ENCODE measurements at places on chromosomes 7 and 10.

DNA sequence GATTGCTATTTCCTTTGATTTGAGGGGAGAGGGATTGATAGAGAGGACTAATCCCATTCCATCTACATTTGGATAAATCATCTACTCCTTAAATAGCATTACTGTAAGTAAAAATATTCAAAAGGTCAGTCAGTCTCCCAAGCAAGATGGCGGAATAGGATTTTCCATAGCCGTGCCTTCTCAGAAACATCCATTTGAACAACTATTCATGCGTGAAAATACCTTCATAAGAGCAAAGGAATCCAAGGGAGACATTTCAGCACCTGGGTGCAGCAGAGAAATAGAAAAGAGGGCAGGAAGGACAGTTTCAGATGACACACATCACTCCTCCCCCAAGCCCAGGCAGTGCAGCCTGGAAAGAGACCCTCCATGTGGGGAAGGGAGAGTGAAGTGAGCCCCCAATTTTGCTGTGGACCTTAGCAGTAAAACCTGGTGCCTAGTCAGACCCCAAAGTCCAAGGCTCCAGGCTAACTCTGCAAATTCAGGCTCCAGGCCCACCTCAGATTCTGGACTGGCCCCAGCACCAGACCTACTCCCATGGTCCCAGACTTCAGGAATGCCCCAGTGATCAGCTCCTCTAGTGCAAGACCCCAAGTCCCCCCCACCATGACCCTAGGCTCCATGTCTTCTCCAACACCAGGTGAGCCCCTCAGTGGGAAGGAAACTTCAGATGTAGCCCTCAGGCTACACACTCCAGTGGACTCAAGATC lies 104.3 kb upstream of the LANCL2 start:
- no peak for DNase-seq

GRCh38 chr7:12456506-12456905 lies 52.8 kb upstream of the VWDE start:
- DNase-seq = no peak

DNA sequence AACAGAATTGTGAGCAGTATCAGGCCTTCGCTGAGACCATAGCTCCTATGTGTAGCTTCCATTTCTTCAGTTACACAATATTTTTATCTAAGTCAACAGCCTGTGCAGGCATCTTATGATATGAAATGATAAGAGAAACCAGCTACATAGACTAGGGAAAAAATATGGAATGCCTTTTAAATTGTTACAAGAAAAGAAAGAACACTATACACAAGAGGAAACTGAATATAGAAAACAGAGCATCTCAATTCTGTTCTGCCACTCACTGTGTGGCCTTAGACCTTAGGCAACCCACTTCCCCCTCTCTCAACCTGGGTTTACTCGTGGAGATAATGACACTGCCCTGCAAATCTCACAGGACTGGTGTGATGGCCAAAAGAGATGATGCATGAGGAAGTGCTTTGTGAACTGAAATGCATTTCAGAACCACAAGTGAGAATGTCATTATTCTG lies 132.9 kb downstream of the LRRN3 start:
- no peak for DNase-seq

DNA sequence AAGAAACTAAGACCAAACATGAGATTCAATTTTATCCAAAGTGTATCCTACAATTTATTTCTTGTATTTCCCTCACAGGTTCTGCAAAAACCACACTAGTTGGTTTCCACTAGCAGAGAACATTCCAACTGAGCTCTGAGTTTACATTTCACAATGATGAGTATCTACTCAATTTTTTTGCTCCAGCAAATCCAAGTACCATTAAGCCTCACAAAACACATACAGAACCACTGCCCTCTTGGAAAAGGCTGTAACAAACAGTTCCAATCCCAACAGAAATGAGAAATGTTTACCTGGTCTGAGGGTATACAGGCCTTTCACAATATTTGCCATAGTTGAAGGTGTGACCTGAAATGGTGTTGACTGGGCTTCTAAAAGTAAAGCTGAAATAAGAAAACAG lies 59.9 kb downstream of the CACUL1 start:
- DNase-seq = no peak

GRCh38 chr10:129258283-129258923 lies 208.6 kb upstream of the MGMT start:
- no peak for DNase-seq

- no peak for DNase-seq
These were observed 27.1 kb upstream of the CC2D2B start for GRCh38 chr10:95880704-95881103.

- DNase-seq = no peak
These were observed 414.7 kb upstream of the GHITM start for GRCh38 chr10:83724471-83725241.

- DNase-seq = no peak
These were observed 568.5 kb downstream of the CALN1 start for GRCh38 chr7:71843676-71844075.

DNA sequence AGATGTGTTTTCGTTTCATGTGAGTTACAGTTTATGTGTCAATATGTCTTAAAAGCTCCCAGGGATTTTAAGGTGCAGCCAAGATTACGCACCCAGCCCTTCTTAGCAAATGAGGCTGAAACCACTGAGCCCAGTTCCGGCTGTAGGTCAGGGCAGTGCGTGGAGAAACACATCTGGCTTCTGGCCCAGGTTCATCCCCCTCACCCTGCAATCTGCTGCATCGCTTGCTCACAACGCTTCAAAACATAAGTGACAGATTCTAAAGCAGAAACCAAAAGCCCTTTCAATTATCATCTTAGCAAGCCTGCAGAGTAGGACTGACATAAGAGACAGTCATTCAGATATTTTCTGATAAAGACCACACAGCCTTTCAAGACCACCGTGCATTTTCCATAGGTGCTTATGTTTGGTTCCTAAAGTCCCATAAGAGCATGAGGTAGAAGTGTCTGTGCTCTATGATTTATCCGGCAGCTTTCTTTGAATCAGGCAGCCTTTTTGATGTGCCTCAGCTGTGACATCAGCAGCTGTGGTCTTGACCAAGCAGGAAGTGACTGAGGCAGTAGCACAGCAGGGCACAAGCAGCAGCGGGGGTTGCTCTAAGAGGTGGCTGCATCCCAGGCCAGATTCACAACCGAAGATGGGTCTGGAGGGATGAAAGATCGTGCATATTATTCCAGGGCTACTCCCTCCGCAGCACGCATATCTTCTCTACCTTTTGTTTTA lies 72.1 kb upstream of the LYZL2 start:
- DNase-seq = no peak

GRCh38 chr7:45098983-45099839 lies 10.4 kb upstream of the NACAD start:
- DNase-seq = no peak

GRCh38 chr10:118563373-118563890 lies 32.0 kb downstream of the PRLHR start:
- DNase-seq = no peak

DNA sequence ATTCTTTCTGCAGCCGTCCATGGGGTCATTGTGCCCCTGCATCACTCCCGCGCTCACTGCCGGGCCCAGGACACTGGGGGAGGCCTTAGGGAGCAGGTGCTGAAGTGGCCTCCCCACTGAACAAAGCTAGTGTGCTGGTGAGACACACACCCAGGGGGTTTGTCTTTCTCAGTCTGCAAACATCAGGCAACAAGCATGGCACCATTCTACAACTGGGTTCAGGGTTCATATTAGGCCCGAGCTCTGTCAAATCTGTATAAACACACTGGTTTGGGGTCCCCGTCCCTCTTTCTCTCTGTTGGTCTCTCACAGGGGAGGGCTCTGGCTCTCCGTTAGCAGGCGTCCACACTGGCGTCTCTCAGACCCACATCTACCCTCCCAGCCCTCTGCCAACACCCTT lies 11.1 kb upstream of the PPP2R2D start:
- DNase-seq = no peak

GRCh38 chr7:122883049-122883680 lies 3.1 kb downstream of the CADPS2 start:
- DNase-seq = no peak

GRCh38 chr7:21887779-21888178 lies 57.9 kb downstream of the CDCA7L start:
- peak; percentile 18 for DNase-seq

GRCh38 chr7:464454-465401 lies 54.9 kb downstream of the PDGFA start:
- peak; percentile 79 for DNase-seq

DNA sequence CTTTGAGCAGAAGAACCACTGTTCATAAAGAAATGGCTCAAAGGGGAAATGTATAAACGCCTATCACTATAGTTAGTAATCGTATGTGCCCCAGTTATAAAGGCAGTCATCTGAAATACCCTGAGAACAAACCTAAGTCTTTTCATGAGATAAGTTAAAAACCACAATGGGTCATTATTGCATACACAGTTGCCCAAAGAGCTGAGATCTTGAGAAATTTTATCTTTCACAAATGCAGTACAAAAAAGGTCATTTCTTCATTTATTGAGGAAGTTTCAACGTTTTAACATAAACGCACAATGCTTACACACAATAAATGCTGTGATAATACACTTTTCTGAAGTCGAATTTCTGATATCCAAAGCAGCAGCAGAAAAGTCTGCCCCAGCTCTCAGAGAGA lies 114.4 kb downstream of the MICU1 start:
- DNase-seq = no peak

GRCh38 chr7:35286422-35286821 lies 32.5 kb upstream of the TBX20 start:
- no peak for DNase-seq

DNA sequence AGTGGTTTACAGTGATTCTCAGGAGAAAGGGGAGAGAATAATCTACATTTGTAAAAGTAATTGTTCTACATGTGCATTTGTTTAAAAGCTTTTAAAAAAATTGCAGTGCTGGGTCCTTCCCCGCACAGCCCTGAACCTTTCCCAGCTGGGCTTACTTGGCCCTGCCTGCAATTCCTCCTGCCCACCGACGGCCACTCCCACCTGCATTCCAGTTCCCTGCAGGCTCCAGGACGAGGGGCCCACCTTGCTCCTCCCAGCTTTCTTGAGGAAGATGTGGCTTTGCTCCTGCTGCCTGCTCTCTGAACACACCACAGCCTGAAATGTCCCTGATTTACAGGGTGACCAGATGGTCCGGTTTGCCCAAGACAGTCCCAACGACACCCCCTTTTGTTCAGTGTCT lies 222.7 kb downstream of the PRPF18 start:
- peak; percentile 82 for DNase-seq

DNA sequence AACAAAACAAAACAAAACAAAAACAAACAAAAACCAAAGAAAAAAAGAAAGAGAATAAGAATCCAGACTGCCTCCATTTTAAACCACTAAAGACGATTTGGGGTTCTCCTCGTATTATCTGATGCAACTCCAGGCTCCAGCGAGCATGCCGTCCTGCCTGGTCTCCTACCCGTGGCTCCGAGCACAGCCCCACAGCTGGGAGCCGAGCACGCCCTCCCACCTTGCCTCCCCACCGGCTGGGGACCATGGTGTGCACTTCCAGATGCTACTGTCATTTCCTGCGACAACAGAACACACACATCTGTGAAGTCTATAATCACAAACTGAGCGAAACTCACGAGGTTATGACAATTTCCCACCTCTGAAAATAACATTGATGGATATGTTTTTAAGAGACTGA lies 113.1 kb downstream of the ADARB2 start:
- DNase-seq = no peak

DNA sequence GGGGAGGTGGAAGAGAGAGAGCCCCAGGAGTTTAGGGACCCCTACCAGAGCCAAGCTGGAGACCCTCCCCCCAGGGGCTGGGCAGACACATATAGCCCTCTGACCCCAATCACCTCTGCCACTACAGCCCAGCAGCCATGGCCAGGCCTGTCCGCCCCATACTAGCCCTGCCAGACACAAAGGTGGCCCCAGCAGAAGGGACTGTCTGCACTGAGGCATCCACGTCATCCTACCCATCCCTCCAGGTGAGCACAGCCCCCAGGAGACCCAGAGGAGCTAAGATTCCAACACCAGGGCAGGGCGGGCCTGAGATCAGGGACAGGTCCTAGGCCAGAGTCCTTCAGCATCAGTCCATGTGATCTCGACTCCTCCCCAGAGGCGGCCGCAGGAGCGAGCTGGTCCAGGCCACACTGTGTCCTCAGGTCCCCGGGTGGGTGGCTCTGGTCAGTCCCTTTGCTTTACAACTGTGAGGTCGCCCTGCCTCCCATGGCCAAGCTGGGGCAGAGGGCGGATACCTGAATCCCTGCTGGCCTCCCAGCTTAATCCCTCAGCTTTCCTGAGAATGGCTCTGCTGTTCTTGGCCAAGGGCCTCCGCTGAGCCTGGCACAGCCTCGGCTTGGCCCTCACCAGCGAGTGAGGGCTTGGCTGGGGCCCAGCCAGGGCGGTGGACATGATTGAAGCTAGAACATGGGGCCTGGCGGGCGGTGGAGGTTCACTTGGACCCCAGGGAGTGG lies 14.3 kb upstream of the ELN start:
- no peak for DNase-seq

GRCh38 chr7:13563257-13563656 lies 426.2 kb downstream of the ETV1 start:
- DNase-seq = no peak

DNA sequence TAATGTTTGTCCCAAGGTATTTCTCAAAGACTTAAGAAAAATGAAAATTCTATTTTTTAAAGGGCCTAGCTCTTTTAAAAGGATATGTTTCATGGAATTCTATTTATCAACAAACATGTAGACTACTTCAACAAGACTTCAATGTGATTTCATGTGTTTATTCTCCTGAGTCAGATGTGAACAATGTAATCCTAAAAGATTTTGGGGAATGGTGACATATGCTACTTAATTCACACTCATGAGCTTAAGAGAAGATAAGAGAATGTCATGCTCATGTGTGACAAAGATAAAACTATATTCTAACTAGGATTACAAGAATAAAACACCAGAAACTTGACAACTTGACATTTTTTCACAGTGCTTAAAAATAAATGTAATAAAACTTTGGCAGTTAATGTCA lies 127.5 kb downstream of the TES start:
- no peak for DNase-seq

DNA sequence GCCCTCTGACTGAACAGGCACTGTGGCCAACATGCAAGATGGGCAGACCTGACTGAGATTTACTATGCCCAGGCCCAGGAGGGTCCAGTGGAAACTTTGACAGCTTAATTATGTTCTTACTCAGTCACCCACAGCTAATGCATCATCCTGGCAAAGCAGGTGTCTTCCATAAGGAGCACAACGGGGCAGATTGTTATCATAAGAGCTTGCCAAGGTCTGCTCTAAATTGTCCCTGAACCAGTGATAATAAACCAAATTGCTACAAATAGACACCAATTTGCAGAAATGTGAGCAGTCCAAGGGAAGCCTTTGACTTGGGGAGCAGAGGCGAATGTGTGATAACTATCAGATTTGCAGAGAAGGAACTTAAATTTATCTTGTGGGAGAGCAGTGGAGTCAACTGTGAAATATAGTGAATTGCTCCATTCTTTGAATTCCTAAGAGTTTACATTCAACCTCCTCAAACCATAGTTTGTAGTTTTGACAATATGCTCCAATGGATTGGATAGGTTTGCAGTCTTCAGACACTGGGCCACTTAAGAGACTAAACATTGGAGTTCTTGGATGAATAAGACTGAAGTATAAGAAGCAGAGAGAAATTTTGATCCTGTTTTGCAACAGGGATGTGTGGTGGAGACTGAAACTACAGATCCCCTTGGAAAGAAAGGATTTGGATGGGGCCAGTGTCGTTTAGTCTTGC lies 494.7 kb downstream of the CCSER2 start:
- DNase-seq = no peak

- DNase-seq = peak; percentile 43
These were observed 612.1 kb upstream of the MGMT start for GRCh38 chr10:128854963-128855362.

GRCh38 chr7:109545686-109546085 lies 976.0 kb downstream of the DNAJB9 start:
- DNase-seq = peak; percentile 40

GRCh38 chr10:110820321-110820814 lies 51.4 kb upstream of the PDCD4 start:
- DNase-seq = no peak

- no peak for DNase-seq
These were observed 91.7 kb downstream of the COL13A1 start for GRCh38 chr10:69893271-69893900.

Measured in ELF-1 (cell line).